ENCODE measurements at places on chromosomes 7 and 10.

DNA sequence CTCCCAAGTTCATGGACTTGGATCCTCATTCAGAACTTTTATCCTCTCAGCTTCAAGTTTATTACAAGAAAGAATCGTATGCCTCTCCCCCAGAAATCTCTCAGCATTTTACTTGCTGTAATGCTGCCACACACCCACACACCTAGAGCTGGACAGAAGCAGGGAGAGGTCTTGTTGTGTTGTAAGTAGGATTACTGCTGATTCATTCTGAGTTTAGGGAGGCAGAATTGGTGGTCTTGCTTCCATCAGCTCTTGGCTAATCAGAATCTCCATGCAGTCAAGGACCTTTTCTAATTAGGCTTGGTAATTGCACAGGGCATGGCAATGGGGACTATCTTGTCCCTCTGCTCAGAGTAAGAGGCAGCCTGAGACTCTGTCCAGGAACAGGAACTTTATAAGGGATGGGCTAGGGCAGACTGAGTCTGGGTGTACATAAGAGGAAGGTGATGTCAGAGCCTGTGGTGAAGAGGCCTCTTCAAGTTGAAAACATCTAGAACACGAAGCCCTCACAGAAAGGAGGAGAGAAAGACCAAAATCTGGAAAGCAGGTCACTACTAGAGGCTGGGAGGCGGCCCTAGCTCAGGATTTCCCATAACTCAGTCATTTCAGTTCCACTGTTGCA, 7.0 kb upstream of the PTPRE start:
- no peak for DNase-seq

DNA sequence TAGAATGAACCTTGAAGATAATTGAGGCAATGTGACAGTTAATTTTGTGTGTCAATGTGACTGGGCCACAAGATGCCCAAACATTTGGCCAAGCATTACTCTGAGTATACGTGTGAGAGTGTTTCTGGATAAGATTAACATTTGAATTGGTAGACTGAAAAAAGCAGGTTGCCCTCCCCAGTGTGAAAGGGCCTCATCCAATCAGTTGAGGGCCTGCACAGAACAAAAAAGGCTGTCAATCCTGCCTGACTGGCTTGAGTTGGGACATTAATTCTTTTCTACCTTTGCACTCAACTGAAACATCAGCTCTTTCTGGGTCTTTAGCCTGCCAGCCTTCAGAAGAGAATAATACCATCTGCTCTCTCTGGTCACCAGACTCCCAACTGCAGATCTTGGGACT, 56.6 kb upstream of the PDE1C start:
- DNase-seq = no peak

GRCh38 chr10:130042381-130042780, 68.2 kb downstream of the C10orf143 start:
- DNase-seq = no peak

GRCh38 chr7:155919391-155920067, 107.3 kb upstream of the SHH start:
- no peak for DNase-seq

GRCh38 chr10:127942811-127943210, 35.9 kb downstream of the PTPRE start:
- DNase-seq = no peak

DNA sequence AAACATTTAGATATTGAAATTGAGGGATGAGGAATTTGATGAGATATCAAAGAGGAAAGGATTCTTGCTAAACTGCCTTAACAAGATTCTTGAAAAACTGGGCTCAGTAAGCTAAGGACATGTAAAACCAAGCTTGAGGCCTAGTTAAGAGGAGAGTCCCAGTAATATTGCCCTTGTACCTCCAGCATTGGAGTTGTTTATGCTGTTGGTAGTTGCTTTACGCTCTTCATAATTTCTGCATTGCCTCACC, 156.1 kb upstream of the TRIM24 start:
- no peak for DNase-seq

- no peak for DNase-seq
Observed at GRCh38 chr10:100291356-100291755, 4.9 kb upstream of the BLOC1S2 start.

GRCh38 chr10:113028456-113029440, 78.7 kb downstream of the TCF7L2 start:
- no peak for DNase-seq
